Bladder microvascular endothelial cell (primary cell): ENCODE measurements at places on chromosomes 3 and 15. TPM values are rescaled to one million over a fixed set of nuclear protein-coding genes. Genes with fewer than 3 reads are reported as not detected.

The ADAMTS7 gene
- total RNA-seq, result 11.2 and 21.2 TPM in 2 replicates

The BNC1 gene
- total RNA-seq, result 0.49 and 9.9 TPM in 2 replicates

The TMC3 gene
- total RNA-seq, result not detected in 2 replicates

The LRRC15 gene
- total RNA-seq, result 0.06 TPM in 1 of 2 replicates, not detected in the other

The SAMMSON gene
- total RNA-seq, result not detected in 2 replicates

The INKA1 gene
- total RNA-seq, result 15.4 and 38.2 TPM in 2 replicates

The HRG gene
- not detected in 2 replicates for total RNA-seq

The STAC gene
- total RNA-seq, result 7.4 and 12.5 TPM in 2 replicates

The HES1 gene
- 27.6 and 34.2 TPM in 2 replicates for total RNA-seq

The CNTN6 gene
- total RNA-seq, result not detected in 2 replicates

The LRRC49 gene
- 5.0 and 6.9 TPM in 2 replicates for total RNA-seq

The PDZRN3 gene
- total RNA-seq, result 0.19 TPM in 1 of 2 replicates, not detected in the other

The A4GNT gene
- not detected in 2 replicates for total RNA-seq

The ALPK3 gene
- 9.4 and 104 TPM in 2 replicates for total RNA-seq

The ANKRD63 gene
- not detected in 2 replicates for total RNA-seq

The FOXB1 gene
- total RNA-seq, result not detected in 2 replicates

The PLOD2 gene
- 69.6 and 223 TPM in 2 replicates for total RNA-seq

The SERPINI2 gene
- not detected in 2 replicates for total RNA-seq

The AHSG gene
- total RNA-seq, result not detected in 2 replicates

The SPINK8 gene
- not detected in 2 replicates for total RNA-seq

The UPK1B gene
- total RNA-seq, result 0.16 TPM in 1 of 2 replicates, not detected in the other

The TMOD2 gene
- 6.5 and 20.7 TPM in 2 replicates for total RNA-seq

The RETNLB gene
- total RNA-seq, result not detected in 2 replicates

The LTK gene
- total RNA-seq, result under 0.01 and 0.06 TPM in 2 replicates

The ROPN1B gene
- total RNA-seq, result not detected in 2 replicates

The CD96 gene
- total RNA-seq, result not detected in 2 replicates

The DPPA2 gene
- total RNA-seq, result not detected in 2 replicates

The MAP6D1 gene
- 0.97 and 1.2 TPM in 2 replicates for total RNA-seq

The HESX1 gene
- 0.16 TPM in 1 of 2 replicates, not detected in the other for total RNA-seq

The EPHA3 gene
- total RNA-seq, result under 0.01 and 0.16 TPM in 2 replicates

The NRG4 gene
- not detected in 2 replicates for total RNA-seq

The CHRM5 gene
- total RNA-seq, result 0.31 TPM in 1 of 2 replicates, not detected in the other

The NR2E3 gene
- total RNA-seq, result 0.50 TPM in 1 of 2 replicates, not detected in the other

The BTLA gene
- under 0.01 TPM in 1 of 2 replicates, not detected in the other for total RNA-seq

The C2CD4A gene
- total RNA-seq, result under 0.01 and 1.3 TPM in 2 replicates

The NUDT16 gene
- 10.2 and 13.1 TPM in 2 replicates for total RNA-seq

The CLRN1 gene
- not detected in 2 replicates for total RNA-seq

The CSTA gene
- total RNA-seq, result not detected in 2 replicates

The NCBP2 gene
- total RNA-seq, result 41.6 and 80.2 TPM in 2 replicates

The CX3CR1 gene
- total RNA-seq, result not detected in 2 replicates

The TEX9 gene
- 0.49 and 0.63 TPM in 2 replicates for total RNA-seq

The FGD5 gene
- 94.1 and 141 TPM in 2 replicates for total RNA-seq

The SENP7 gene
- 8.3 and 32.2 TPM in 2 replicates for total RNA-seq

The GOLGA6B gene
- not detected in 2 replicates for total RNA-seq

The ALCAM gene
- total RNA-seq, result 50.2 and 100 TPM in 2 replicates

The SH3GL3 gene
- not detected in 2 replicates for total RNA-seq

The ZPLD1 gene
- total RNA-seq, result not detected in 2 replicates

The BUB1B gene
- total RNA-seq, result 20.4 and 21.2 TPM in 2 replicates

The VILL gene
- 5.2 and 6.2 TPM in 2 replicates for total RNA-seq

The NTRK3 gene
- not detected in 2 replicates for total RNA-seq

The SLC38A3 gene
- 0.13 TPM in 1 of 2 replicates, not detected in the other for total RNA-seq

The GP9 gene
- not detected in 2 replicates for total RNA-seq

The KLF15 gene
- total RNA-seq, result 0.49 and 1.7 TPM in 2 replicates

The ILDR1 gene
- total RNA-seq, result not detected in 2 replicates

The PHLDB2 gene
- total RNA-seq, result 49.1 and 120 TPM in 2 replicates

The LMAN1L gene
- 0.13 TPM in 1 of 2 replicates, not detected in the other for total RNA-seq
